ENCODE measurements at places on chromosomes 4 and X.

GRCh38 chr4:38160487-38161207, 200.4 kb downstream of the PTTG2 start:
- peaks cover 16% of the 10 kb centered on the region for H3K4me1 ChIP-seq
- no peak overlapping the region for H3K4me3 ChIP-seq
- H3K36me3 ChIP-seq, result no peaks in the 10 kb centered on the region
- no peaks in the 10 kb centered on the region for H3K27me3 ChIP-seq
- H3K27ac ChIP-seq, result no peak overlapping the region

- H3K27me3 ChIP-seq, result no peaks in the 10 kb centered on the region
- H3K4me1 ChIP-seq, result no peaks in the 10 kb centered on the region
- no peak for DNase-seq
- H3K36me3 ChIP-seq, result no peaks in the 10 kb centered on the region
- H3K27ac ChIP-seq, result no peak overlapping the region
Observed at GRCh38 chr4:55124322-55125076, 896 bp downstream of the KDR start.

DNA sequence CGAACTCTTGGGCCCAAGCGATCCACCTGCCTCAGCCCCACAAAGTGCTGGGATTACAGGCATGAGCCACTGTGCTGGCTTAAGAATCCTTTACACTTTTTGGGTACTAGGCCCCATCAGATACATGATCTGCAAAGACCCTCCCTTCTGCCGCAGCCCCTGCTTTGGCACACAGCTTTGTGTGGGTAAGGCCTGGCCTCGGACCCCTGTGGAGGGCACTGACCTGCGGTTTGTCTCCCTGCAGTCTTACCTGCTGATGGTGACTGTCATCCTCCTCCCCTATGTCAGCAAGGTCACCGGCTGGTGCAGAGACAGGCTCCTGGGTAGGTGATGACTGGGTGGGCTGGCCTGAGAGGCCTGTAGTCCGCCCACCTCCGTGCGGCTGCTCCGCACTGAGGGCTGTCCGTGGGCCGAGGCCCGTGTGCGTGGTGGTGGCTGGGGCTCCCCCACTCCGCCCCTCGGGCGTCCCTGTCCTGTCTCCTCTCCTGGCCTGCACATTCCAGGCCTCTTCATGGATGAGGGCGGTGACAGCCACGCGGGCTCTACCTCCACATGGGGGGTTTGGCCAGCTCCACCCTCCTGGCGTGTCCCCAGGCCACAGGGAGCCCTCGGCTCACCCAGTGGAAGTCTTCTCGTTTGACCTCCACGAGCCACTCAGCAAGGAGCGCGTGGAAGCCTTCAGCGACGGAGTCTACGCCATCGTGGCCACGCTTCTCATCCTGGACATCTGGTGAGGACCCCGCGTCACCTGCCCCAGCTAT, 18.0 kb downstream of the DGKQ start:
- H3K27ac ChIP-seq, result no peak overlapping the region
- no peak for DNase-seq
- no peak overlapping the region for H3K4me3 ChIP-seq
- H3K36me3 ChIP-seq, result no peaks in the 10 kb centered on the region

- no peaks in the 10 kb centered on the region for H3K36me3 ChIP-seq
- H3K4me1 ChIP-seq, result no peaks in the 10 kb centered on the region
- H3K27me3 ChIP-seq, result no peaks in the 10 kb centered on the region
- DNase-seq, result no peak
- no peak overlapping the region for H3K27ac ChIP-seq
Observed at GRCh38 chr4:137530176-137530575, 2.1 kb downstream of the PCDH18 start.

GRCh38 chr4:93960450-93960849, 131.9 kb downstream of the ATOH1 start:
- no peak overlapping the region for H3K4me3 ChIP-seq
- DNase-seq, result no peak
- H3K36me3 ChIP-seq, result no peaks in the 10 kb centered on the region
- no peak overlapping the region for H3K27ac ChIP-seq
- no peaks in the 10 kb centered on the region for H3K4me1 ChIP-seq

DNA sequence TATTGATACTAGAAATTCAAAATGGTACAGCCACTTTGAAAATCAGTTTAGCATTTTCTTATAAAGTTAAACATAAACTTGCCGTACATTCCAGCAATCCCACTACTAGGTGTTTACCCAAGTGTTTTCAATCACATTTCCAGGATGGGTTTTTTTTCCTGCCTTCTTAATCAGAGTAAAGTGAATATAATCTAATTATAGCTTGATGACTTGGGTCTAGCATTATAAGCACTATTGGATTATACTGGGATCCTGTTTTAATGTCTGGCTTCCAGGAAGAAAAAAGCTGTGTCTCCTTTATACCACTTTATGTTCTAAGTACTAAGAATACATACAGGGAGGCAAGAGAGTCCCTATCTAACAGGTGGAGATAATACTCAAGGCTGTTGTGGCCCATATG, 103.3 kb upstream of the KLHL13 start:
- H3K27ac ChIP-seq, result no peak overlapping the region
- no peak overlapping the region for H3K4me3 ChIP-seq
- no peaks in the 10 kb centered on the region for H3K4me1 ChIP-seq
- H3K27me3 ChIP-seq, result no peaks in the 10 kb centered on the region
- no peaks in the 10 kb centered on the region for H3K36me3 ChIP-seq

- no peaks in the 10 kb centered on the region for H3K27me3 ChIP-seq
- no peaks in the 10 kb centered on the region for H3K36me3 ChIP-seq
- no peak overlapping the region for H3K4me3 ChIP-seq
- H3K4me1 ChIP-seq, result no peaks in the 10 kb centered on the region
- no peak for DNase-seq
Observed at GRCh38 chrX:105608745-105609144, 213.6 kb upstream of the NRK start.

DNA sequence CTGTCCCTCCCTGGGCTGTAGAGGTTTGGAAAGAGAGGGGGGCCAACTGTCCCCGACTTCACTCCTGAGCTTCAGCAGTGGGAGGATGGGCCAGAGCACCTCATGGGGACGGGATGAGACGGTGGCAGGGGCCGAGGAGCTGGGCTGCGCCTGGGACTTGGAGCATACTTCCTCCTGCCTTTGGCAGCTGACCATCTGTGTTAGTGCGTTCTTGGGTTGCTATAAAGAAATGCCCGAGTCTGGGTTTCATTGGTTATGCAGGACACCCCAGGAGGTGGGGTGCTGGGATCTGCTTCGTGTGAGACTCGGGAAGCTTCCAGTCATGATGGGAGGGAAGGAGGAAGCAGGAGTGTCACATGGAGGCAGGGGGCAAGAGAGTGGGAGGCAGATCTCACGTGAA, 7.4 kb downstream of the PSAPL1 start:
- H3K4me3 ChIP-seq, result no peak overlapping the region
- no peak for DNase-seq
- no peak overlapping the region for H3K27ac ChIP-seq
- no peaks in the 10 kb centered on the region for H3K27me3 ChIP-seq

DNA sequence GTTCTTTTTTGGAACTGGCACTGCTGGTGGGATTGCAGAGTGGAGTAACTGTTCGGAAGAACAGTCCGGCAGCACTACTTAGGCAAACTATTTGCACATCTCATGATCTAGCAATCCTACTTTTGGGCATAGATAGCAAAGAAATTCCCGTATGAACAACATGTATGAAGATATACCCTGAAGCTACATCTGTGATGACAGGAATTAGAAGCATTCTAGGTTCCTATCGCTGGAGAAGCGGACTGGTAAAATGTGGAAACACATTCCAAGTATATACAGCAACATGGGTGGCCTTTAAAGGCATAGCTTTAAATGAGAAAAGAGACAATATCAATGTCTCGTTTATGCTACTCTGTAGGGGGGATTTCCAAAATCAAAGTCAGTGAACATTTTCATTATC, 3.1 kb downstream of the DCAF16 start:
- H3K27ac ChIP-seq, result no peak overlapping the region
- no peak for DNase-seq
- no peaks in the 10 kb centered on the region for H3K27me3 ChIP-seq
- peaks cover 19% of the 10 kb centered on the region for H3K36me3 ChIP-seq
- no peak overlapping the region for H3K4me3 ChIP-seq

- H3K4me3 ChIP-seq, result no peak overlapping the region
- no peaks in the 10 kb centered on the region for H3K4me1 ChIP-seq
- H3K27me3 ChIP-seq, result no peaks in the 10 kb centered on the region
- H3K27ac ChIP-seq, result no peak overlapping the region
- H3K36me3 ChIP-seq, result no peaks in the 10 kb centered on the region
- no peak for DNase-seq
Observed at GRCh38 chr4:148030193-148030873, 298.4 kb downstream of the ARHGAP10 start.
